ENCODE measurements at places on chromosomes 11 and 22.

DNA sequence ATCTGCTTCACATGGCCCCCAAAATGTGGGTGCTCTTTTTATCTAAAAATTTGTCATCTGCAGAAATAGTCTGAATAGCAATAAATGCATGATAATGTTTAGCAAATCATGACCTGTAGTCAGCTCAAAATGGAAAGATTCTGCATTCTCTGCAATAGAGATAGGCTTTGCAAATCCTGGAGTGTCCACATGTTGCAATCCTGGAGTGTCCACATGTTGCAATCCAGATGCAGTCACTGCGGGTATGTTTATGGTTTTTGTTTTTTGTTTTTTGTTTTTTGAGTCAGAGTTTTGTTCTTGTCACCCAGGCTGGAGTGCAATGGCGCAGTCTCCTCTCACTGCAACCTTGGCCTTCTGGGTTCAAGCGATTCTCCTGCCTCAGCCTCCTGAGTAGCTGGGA lies 20.2 kb upstream of the LRRC32 start:
- DNase-seq: no peak

DNA sequence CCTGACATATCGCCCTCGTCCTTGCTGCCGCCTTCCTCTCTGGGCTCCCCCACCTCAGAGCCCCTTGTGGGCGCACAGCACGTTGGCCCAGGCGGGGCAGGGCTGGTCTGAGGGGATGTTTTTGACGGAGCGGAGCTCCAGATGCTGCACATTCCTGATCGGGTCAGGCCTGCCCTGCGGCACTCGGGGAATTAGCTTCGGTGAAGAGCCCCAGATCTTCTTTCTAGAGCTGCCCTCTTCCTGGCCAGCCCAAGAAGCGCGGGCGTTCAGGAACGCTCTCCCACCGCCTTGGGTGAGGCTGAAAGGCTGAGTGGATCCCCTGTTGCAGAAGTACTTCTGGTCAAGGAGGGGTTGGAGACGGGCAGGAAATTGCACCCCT lies 12.1 kb downstream of the YPEL4 start:
- peak; percentile 95 for DNase-seq

- peak; percentile 8 for DNase-seq
These were observed 756.6 kb upstream of the API5 start for GRCh38 chr11:42555190-42555589.

DNA sequence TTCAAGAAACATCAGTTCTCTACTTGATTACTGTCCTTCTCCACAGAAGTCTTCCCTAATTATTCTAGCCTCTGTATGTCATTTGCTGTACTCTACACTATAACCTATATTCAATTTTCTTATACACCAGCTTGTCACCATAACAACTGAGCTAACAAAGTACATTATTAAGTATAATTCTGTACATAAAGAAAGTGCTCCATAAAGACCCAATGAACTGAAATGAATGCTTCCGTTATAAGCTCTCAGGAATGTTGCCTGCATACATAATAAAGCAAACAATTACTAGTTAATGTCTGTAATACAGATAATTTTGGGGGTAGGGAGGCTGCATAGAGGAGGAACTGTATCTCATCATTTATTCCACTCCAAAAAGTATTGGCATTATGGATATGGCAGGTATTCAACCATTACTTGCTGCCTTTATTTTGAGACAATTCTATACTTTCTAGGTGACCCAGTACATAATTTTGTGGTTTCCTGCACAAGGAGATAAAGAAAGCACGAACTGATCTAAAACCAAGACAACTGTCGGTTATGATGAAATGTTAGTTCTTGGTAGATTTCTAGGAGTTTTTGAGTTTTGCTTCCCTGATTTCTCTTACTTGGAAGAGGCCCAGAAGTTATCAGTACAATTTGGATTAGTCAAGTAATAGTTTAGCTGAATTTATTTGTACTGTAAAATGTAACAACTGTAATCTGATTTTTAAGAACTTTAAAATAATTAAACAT lies 202.5 kb downstream of the SBF2 start:
- no peak for DNase-seq

- DNase-seq: no peak
These were observed 37.9 kb downstream of the ST14 start for GRCh38 chr11:130197386-130198035.

GRCh38 chr11:45106440-45106839 lies 40.0 kb upstream of the PRDM11 start:
- DNase-seq: no peak

GRCh38 chr11:128614026-128614425 lies 26.7 kb upstream of the ETS1 start:
- no peak for DNase-seq

GRCh38 chr22:39110631-39111561 lies 13.9 kb downstream of the APOBEC3H start:
- no peak for DNase-seq

- no peak for DNase-seq
These were observed 21.2 kb upstream of the OSBPL5 start for GRCh38 chr11:3186166-3186953.

DNA sequence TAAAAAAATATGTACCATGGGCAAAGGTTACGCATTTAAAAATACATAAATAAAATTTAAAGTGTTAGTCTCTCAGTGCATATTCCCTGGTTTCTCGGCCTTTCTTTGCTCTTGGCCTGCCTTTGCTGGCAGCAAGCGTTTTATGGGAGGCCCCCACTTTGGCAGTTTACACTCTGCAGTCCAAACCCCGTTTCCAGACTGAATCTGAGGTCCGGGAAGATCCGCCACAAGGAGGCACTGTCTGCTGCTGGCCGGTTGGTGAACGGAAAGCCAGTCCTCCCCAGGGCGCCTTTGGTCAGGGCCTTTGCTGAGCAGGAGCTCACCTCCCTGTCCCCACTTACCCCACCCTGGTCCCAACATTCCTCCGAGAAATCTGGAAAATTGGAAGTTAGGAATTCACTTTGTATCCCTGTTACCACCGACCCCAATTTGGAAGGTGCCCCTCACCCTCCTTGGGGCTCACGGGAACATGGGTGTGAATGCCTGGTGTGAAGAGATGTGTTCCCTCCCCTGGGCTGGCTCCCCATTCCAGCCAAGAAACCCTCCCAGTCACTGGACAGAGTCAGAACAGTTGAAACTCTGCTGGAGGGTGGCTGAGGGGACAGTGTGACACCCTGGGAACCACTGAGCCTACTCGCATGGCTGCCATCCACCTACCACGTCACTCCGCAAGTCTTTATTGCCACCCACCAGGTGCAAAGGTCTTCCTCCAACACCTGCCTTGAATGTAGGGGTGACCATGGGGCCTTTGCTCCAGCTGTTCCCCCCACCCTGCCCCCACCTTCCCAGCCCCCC lies 9.4 kb upstream of the SF1 start:
- DNase-seq: peak; percentile 65

DNA sequence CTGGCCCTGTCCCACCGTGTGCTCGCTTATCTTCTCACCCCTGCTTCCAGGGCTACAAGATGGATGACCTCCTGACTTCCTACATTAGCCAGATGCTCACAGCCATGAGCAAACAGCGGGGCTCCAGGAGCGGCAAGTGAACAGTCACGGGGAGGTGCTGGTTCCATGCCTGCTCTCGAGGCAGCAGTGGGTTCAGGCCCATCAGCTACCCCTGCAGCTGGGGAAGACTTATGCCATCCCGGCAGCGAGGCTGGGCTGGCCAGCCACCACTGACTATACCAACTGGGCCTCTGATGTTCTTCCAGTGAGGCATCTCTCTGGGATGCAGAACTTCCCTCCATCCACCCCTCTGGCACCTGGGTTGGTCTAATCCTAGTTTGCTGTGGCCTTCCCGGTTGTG lies 86.5 kb downstream of the MYO7A start:
- DNase-seq: no peak

DNA sequence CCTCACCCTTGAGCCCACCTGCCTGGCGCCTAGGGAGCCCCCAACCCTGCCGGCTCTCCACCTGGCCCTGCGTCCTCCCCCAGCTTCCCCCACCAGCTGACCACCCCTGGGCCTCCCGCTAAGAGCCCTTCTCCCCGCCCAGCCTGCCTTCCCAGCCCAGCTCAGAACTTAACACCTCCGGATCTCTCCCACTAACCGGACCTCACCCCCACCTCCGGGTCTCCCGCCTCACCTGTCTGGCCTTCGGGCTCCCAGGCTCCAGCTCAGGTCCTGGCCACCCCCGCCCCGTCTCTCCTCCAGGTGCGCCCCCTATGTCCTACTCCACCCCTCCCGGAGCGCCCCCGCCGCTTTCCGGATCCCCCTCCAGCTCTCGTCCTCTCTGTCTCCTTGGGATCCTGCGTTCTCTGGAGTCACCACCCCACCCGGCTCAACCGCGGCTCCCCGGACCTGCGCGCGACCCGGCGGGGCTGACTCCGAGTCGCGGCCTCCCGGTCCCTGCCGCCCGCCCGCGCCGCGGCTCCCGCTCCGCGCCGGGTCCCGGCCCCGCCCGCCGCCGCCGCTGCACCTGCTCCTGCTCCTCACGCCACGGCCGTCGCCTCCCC lies at the start of gene KCNJ11:
TSS of gene KCNJ11 (minus strand) at position 51 of the 602 bp plus-strand sequence. CDS start 568 bp downstream, outside the sequence.
- peak; percentile 30 for DNase-seq

DNA sequence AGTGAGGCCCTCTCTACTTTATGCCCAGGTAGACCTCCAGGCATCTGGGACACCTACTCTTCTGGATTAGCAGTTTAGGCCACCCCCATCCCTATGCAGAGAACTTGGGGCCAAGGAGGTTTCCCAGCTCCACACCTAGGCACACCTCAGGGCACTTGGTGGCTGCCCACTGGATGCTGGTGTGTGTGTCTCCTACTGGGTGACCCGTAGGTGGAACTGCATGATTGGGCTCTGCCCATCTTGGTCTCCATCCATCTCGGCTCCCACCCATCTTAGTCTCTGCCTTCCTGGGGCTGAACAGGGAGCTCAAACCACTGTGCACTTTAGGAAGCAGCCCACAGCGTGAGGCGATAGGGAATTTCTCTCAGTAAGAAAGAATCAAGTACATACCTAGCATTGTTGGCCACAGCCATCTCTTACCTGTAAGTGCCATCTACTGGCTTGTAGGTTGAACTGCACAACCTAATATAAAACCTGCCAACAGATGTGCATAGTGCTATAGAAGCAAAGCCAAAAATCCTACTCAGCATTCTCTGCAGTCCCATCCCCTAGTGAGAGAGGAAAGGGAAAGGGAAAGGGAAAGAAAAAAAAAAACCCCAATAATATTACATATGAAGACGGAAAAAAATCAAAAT lies 61.6 kb upstream of the PTPN5 start:
- DNase-seq: peak; percentile 80

GRCh38 chr11:50192743-50193142 lies 160.1 kb downstream of the OR4C45 start:
- no peak for DNase-seq

GRCh38 chr11:65071907-65072630 lies 11.8 kb downstream of the CDCA5 start:
- no peak for DNase-seq

DNA sequence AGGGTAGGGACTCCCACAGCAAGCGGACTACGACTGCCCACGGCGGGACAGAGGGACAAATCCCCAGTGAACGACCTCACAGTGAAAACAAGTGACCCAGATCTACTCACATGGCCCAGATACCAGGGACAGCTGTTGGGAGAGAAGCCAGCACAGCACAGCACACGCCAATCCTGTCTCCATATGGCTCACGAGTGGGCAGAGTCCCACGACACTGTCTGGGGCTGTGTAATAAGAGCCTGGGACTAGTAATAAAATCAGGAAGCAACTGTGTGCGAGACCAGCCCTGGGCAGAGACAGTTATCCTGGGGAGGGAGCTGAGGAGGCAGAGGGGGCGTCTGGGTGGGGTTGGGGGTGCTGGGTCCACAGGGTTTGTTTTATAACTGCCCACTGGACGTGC lies 385.0 kb downstream of the CTTN start:
- no peak for DNase-seq

- DNase-seq: no peak
These were observed 26.1 kb downstream of the SNX19 start for GRCh38 chr11:130890039-130890745.

DNA sequence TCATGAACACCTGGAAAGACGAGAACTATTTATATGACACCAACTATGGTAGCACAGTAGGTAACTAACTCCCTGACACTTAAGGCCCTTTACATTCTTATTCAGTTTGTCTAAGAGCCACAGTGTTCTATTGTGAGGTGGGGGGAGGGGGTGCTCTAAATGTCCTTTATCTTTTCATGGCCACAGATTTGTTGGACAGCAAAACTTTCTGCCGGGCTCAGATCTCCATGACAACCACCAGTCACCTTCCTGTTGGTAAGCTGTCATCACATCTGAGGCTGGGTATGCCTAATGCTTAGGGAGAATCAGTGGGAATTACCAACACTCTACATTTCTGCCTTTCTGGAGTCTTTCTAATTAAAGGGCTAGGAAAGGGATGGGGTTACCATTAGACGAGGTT lies 30.7 kb downstream of the EHF start:
- no peak for DNase-seq

DNA sequence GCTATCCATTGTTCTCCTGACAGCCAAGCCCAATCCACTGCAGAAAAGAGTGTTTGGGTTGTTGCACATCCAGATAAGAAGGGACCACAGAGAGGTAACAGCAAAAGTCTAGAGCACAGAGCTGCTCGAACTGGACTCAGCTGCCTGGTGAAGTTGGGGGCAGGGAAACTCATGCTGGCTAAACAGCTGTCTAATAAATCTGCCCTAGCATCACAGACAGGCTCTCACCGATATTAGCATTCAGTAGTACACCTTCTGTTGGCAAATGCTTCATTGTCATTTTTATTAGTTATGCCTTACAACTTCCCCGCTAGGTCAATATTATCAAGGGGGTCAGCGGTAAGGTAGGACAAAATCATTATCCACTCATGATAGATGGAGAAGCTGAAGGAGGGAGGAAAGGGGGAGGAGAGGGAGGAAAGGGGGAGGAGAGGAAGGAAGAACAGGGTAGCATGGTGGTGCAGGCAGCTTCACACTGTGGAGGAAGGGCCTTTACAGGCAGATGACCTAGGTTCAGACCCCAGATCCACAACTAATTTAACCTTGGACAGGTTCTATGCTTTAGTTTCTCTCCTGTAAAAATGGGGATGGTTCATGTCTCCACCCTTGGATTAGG lies 102.7 kb downstream of the LARGE1 start:
- no peak for DNase-seq

DNA sequence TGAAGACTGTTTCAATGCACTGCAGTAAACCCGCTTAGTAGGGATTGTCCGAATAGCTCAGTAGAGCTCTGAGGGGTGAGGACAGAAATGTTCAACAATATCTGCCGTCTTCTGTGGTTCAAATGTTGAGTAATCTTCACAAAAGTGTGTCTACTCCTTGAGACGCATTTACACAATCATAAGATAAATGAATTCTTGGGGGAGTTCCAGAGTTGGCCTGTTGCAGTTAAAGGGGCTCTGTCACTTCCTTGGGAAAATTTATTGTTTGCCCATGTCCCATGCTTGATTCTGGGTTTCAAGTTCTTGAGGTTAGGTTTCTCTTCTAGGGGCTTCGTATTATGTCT lies 614 bp downstream of the ANO3 start:
- no peak for DNase-seq

GRCh38 chr11:6568191-6568918 lies 35.1 kb downstream of the RRP8 start:
- peak; percentile 85 for DNase-seq

DNA sequence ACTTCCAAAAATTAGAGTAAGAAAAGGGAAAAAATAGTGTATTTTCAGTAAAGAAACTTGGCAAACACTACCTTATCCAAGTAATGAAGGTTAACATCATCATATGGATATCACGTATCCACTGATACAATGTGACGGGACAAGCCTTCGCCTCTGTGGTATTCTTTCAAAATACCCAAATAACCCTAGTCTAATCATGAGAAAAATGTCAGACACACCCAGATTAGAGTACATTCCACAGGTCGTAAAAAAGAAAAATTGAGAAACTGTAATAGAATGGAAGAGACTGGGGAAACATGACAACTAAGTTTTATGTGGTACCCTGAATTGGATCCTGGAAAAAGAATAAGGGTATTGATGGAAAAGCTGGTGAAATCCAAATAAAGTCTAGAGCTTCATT lies 48.9 kb downstream of the NARS2 start:
- DNase-seq: no peak

- DNase-seq: no peak
These were observed 54.6 kb downstream of the PRCP start for GRCh38 chr11:82845356-82846353.
